Stimulated activated naive B cell treated with anti-CD40 and anti-IgM and Interleukin-4, amounts not matched to agents 10 μg/mL and 1 μg/mL and 100 μg/mL, for 72 hours (primary cell): ENCODE measurements at places on chromosomes 12 and 14.

DNA sequence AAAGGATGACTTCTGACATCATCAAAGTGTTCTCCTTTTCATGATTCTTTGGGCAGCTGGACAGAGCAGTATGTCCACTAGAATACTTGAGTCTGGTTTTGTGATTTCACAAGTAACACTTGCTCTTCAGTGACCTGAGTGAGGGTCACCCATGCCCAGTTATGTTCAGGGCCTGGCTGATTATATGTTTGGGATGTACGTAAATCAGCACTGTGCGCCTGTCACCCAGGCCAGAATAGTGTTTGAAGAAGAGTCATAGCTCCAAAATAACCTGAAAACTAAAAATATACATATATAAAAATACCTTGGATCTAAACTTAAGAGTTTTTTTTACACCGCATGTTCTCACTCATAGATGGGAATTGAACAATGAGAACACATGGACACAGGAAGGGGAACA is 3.8 kb downstream of the BICD1 start:
- DNase-seq = no peak

DNA sequence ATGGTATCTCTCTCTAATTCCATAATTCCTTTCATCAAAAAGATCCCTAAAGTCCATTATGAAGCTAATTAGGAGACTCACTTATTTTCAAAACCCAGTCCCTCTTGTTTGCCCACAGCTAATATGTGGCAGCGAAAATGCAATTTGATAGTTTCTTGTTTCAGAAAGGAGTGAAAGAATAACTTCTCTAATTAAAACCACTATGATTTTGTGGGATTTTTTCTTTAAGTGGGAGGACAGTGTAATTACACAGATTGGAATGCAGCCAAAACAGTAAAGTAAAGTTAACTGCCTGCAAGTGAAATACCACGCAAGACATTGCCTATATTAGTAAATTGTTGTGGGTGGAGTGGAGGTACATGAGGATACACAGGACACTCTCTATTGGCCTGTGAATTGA is 50.0 kb downstream of the PTPRO start:
- DNase-seq = no peak

DNA sequence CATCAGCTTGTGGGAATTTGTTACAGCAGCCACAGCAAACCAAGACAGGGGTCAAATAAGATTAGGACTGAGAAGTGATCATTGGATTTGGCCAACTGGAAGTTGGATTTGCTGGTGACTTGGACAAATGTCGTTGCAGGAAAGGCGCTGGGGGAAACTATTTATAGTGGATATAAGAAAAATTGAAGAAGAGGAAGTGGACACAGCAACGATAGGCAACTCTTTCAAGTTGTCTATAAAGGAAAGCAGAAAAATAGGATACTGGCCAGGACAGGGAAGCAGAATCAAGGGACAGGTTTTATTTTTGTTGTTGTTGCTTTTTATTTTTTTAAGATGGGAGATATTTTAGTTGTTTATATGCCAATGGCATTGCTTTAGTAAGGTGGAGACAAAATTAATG is 56.2 kb upstream of the RTRAF start:
- DNase-seq = no peak

DNA sequence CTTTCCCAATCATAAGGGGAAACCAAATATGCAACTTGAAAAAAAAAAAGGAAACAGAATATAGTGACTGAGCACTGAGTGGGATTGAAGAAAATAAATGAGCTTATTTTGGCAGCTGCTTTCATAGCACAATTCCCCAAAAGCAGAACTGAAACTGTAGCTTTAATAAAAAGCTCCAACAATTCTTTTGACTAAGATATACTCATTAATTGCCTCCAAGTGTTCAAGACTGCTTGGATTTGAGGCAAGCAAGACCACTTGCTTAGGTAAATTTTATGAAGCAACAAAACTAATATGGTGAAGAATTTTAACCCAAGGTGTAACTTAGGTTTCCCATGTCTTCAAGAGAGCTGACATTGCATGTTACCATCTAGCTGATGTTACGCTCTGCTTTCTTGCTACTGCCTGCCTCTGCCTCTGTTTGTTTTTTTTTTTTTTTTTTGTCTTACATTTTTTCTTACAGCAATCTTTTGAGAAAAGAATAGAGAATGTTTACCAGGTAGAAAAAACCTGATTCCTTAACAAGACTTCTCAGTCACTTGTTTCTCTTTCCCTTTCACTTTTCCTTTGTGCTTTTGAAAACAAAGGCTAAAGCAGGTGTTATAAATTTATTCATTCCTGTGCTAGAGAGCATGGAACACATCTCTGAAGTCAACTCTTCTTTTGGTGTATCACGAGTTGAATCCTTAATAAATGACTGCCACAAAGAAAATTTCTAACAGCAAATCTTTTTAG is 134.4 kb downstream of the BCAT1 start:
- DNase-seq = no peak

GRCh38 chr12:58671196-58671595 is 249.1 kb downstream of the LRIG3 start:
- DNase-seq = no peak
